Activated CD4-positive, alpha-beta T cell treated with anti-CD3 and anti-CD28 coated beads, Interleukin-2, amount 50 U/mL, for 16 hours (primary cell): ENCODE measurements at places on chromosomes 12 and 14.
A peak's percentile ranks its signal among the peaks of the same experiment; 100 is the strongest.

DNA sequence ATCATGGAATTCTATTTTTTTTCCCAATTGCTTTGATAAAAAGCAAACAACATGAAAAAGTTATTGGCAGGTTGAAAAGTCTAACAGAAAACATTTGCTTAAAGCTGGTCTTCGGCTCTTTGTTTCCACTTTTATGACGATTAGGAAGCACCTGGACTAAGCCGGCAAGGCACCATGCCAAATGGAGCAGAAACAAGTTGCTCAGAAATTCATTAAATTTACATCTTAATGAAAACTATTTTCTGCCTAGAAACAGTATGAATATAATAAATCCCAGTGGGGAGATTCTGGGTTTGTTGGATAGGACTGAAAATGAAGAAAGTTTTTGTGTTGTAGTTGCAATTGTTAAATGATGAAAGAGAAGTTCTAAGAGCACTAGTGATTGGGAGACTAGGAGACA lies 51.4 kb upstream of the OR9K2 start:
- no peak for DNase-seq

DNA sequence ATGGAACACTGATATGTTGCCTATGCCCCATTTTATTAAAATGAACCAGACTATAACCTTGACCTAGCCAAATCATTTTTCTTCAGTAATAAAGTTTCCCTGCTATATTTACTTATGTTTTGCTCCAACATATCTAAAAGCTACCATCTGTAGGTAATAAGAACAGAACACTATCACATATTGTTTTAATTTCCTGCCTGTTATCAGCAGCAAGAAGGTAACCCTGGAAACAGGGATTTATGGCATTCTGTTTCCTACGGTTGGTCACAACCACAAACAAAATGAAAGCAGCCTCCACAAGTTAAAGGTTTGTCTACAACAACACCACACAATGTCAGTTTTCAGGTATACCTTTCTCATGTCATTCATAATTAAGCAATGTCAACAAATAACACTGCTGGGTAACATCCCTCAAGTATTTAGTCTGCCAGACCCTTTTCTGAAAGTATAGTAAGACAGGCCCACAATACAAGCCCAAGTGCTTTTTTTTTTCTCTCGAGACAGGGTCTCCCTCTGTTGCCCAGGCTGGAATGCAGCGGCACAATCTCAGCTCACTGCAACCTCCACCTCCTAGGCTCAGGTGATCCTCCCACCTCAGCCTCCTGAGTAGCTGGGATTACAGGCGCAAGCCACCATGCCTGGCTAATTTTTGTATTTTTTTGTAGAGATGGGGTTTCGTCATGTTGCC lies 25.5 kb downstream of the GCH1 start:
- no peak for DNase-seq

DNA sequence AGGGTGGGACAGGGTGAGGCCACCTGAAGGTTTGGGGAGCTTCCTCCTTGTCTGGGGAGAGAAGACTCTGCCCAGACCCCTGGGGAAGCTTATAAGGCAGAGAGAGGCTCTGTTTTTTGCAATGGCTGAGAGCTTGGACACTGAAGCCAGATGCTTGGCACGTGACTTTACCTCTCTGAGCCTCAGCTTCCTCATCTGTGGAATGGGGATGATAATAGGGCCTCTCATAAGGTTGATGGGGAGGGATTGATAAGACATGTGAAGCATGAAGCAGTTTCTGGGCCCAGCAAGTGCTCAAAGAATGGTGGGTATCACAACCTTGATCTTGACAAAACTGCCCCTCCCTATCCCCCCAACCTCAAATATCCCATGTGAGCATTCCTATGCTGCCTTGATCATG lies 195.4 kb upstream of the LHX5 start:
- no peak for DNase-seq

DNA sequence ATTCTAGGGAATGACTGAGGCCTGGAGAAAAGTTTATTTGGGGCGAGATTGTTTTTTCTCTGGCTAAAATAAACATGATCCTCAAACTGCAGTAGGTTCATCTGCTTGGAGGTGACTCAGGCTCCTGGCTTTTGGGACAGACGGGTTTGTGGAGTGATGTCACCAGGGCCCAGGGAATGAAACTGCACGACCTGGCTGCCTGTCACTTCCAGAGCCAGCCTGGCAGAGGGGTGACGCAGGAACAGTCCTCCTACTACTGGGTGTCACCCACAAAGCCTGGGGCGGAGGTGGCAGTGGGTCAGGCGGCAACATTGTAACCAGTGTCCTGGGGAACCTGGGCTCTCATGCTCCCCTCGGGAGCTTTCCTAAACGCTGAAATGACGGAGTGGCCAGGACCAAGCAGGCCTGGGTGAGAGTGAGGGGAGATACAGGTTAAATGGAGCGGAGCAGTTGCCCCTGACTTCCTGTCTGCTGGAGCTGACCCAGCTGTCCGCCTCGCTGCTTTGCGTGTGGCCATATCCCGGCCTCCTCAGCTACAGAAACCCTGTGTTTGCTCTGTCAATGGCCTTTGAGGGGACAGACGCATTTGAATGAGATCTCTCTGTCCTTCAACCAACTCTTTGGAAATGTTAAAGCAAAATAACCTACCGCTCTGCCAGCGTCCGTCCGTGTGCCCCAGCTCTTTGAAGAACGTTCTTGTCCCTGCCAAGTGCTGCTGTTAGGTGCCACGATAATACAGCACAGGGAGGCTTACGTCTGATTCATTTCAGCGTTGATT lies 6.5 kb downstream of the HIP1R start:
- no peak for DNase-seq

- no peak for DNase-seq
These were observed 6.1 kb upstream of the IFI27L2 start for GRCh38 chr14:94135476-94135875.

DNA sequence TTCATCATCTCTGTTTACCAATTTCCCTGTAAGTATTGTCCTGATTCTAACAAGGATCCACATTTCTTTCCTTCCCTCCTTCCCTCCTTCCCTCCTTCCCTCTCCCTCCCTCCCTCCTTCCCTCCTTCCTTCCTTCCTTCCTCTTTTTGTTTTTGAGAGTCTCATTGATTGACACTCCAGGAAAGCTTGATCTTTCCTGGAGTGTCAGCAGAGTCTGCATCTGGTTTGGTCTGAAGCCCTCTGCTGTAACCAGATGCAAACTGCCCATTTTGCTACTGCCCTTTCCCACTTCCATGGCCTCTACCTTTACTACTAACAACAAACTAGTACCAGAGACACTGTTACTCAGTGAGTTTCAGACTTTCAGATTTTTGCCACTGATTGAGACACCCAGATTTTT lies 14.4 kb upstream of the OR6C65 start:
- DNase-seq: no peak

DNA sequence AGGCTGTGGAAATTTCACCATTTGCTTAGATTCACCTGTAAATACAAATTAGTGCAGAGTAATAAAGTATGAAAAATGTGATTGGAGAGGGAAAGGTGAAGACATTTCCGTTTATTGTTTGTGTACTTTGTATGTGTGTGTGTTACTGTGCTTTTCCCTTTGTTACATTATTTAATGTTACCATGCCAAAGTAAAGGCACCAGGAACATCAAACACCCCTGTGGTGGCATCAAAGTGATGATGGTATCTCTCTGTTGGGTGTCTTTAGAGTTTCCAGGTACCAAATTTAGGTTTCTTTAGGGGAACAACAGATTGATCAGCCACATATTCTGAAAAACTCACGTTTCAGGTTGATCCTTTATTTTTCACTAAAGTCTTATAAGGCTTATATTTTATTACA lies 189.0 kb upstream of the FBXO33 start:
- no peak for DNase-seq

DNA sequence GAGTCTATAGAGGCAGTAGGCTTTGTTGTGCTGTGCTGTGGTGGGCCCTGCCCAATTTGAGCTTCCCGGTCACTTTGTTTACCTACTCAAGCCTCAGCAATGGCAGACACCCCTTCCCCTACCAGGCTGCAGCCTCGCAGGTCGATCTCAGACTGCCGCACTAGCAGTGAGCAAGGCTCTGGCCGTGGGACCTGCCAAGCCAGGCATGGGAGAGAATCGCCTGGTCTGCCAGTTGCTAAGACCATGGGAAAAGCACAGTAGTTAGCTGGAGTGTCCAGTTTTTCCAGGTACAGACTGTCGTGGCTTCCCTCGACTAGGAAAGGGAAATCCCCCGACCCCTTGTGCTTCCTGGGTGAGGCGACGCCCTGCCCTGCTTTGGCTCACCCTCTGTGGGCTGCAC lies 26.3 kb downstream of the ANO6 start:
- no peak for DNase-seq

- no peak for DNase-seq
These were observed 99.2 kb downstream of the RMST start for GRCh38 chr12:97561619-97562290.

- DNase-seq: peak; percentile 94
These were observed at the start of gene RTRAF for GRCh38 chr14:51989293-51990234. TSS of gene RTRAF (plus strand) at chr14:51989546. CDS start at chr14:51989640, 94 bp downstream.

- DNase-seq: no peak
These were observed 469.8 kb upstream of the FLRT2 start for GRCh38 chr14:85060121-85060520.

- DNase-seq: no peak
These were observed 34.0 kb downstream of the MNAT1 start for GRCh38 chr14:60768602-60769001.

- no peak for DNase-seq
These were observed 44.0 kb upstream of the LRTM2 start for GRCh38 chr12:1776170-1776921.
